Stimulated activated CD8-positive, alpha-beta memory T cell treated with anti-CD3 and anti-CD28 coated beads, Interleukin-15, amount 100 ng/mL, for 4 hours (primary cell): ENCODE measurements at places on chromosomes 12 and 14.

GRCh38 chr12:132351751-132352495, 22.5 kb upstream of the GALNT9 start:
- DNase-seq = no peak

DNA sequence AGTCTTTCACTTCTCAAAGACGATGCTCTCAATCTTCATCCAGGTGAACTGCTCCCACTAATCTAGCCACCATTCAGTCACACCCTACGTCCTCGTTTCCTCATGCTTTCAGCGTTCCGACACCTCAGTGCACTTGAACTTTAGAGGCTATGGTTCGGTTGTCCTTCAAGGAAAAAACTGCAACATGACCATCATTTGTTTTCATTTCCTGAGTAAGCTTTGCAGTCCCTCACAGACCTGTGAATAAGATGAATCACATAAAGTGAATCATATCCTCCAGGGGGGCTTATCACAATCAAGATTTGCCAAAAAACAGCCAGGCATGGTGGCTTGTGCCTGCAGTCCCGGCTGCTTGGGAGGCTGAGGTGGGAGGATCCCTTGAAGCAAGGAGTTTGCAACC, 80.2 kb downstream of the TMCC3 start:
- no peak for DNase-seq

DNA sequence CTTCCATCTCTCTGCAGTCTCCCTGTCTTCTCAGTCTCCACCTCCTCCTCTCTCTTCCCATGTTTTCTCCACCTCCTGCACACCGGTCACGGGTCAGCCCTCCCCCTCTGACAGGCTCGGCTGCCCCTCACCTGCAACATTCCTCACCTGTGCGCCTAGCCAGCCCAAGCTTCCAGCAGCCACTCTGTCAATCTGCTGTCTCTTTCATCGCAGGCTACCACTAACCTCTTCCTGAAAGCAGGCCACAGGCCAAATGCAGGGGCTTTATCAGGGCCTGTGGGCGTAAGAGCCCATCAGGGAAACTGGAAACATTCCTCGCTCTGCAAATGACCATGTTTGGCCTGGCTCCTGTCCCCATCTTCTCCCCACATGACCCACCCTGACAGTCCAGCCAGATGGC, 34.5 kb downstream of the CMKLR1 start:
- no peak for DNase-seq

- DNase-seq = no peak
Measured at GRCh38 chr14:70283156-70283555, 76.3 kb downstream of the COX16 start.

DNA sequence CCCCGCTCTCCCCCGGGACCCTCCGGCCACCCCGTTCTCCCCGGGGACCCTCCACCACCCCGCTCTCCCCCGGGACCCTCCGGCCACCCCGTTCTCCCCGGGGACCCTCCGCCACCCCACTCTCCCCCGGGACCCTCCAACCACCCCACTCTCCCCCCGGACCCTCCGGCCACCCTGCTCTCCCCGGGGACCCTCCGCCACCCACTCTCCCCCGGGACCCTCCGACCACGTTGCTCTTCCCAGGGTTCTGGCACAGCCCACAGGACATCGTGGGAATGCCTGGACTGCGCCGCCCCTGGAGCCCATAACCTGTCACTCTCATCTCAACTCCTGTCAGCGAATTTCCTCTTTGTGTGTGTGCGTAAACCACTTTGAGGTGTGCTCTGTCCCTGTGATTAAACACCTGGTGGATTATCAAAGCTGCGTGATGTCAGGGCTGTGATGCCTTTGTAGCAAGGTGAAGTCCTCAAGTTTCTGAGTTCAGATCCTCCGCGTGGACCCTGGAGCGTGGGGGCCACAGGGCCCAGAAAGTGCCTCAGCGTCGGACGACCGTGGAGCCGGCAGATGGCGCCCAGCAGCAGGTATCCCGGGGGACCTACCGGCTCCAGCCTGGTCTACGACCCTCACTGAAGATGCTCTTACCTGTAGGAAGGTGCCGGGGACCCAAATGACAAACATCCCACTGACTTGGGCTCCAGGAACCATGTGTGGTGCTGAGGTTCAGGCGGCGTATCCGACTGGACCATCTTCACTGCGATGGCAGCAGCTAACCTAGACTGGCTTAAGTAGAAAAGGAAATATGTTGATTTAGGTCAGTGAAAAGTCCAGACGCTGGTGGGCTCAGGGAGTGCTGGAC, 63.2 kb upstream of the GALNT9 start:
- no peak for DNase-seq

DNA sequence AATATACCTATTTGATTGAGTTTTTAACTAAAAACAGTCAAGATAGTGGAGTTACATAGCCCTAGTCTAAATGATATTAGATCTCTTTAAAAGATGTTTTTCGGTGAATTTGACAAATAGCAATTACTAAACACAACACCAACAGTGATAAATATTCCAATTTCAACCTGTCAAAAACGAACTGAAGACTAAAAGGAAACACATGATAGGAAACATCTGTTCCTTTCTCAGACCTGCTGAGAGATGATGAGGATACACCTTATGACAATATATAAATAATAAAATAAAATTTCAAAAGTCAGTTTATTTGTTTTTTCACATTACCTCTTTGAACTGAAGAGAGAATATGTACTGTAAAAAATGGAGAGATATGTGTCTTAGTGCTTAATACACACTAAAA, 232.7 kb downstream of the RASSF9 start:
- no peak for DNase-seq

DNA sequence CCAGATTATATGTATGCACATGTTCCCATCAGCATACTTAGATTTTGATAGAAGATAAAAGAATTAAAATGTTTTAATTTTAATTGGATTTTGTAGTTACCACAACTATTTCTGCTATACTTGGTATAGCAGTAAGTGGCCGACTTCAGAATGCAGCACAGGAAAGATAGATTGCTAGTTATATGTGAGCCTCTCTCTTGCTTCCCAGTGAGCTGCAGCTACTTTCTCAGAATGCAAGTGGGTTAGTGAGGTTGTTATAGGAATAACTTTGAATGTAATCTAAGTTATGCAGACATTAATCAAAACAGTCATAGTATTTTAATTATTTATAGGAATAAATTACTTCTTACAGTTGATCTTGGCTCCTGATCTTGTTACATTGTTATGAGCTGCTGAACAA, 240.6 kb downstream of the RAD51B start:
- DNase-seq = no peak

DNA sequence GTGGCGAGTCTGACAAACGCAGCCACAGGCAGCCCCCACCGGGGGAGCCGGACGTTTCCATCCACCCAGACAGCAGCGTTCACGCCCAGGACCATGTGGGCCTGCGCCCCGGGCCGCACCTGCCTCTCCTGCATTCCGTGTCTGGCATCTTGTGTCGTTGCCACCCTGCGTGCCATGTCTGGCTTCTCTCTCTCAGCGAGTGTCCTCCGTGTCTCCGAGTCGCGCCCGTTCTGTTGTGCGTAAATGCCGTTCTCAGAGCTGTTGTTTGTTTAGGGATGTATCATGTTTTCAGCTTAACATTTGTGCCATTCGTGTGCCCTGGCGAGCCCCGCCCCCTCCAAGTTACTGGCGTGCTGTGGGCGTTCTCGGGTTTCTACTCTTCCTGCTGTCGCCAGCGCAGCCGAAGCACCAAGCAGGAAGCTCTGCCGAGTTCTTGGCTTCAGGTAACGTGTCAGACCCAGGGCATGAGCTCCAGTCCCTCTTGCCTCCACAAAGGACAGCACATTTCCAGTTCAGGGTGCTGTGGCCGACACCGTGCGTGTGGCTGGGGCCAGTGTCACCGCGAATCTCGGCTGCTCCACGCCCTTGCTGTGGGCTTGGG, 34.6 kb downstream of the NOC4L start:
- DNase-seq = no peak

DNA sequence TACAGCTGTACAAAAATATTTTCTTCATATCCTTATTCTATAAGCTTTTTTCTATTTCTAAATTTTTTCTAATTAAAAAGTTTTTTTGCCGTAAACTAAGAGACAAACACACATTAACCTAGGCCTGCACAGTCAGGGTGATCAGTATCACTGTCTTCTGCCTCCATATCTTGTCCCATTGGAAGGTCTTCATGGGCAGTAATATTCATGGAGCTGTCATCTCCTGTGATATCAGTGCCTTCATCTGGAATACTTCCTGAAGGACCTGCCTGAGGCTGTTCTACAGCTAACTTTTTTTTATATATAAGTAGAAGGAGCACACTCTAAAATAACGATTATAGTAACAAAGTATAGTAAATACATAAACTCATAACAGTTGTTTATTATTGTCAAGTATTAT, 17.8 kb downstream of the USP15 start:
- DNase-seq = no peak

- no peak for DNase-seq
Measured at GRCh38 chr12:19129122-19129485, 429 bp upstream of the PLEKHA5 start.

GRCh38 chr12:14846042-14846587, 2.8 kb upstream of the ART4 start:
- DNase-seq = no peak

GRCh38 chr14:32258336-32258993, 55.4 kb upstream of the RNU6-8 start:
- no peak for DNase-seq

- no peak for DNase-seq
Measured at GRCh38 chr12:111785651-111786050, 18.9 kb downstream of the ALDH2 start.

DNA sequence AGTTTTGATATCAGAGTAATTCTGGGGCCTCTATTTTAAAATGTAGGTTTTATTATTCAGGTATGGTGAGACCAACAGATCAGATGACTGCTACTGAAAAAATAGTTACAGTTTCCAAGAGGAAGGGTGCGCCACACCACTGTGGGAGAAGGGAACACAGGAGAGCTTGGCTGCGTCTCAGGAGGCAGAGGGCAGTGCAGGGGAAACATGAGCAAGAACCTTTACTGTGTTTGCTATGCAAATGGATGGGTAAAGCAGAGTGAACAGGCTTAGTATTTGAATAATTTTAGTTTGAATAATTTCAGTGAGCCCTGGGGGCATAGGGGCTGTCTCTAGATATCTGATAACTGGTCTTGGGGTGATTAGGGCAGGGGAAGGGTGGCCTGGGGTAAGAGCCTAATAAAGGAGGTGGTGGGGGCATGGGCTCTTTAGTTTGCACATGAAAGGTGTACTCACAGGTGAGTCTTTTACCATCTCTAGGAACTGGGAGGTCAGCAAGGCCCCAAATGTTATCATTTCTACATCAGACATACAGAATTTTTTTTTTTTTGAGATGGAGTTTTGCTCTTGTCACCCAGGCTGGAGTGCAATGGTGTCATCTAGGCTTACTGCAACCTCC, 196.8 kb upstream of the NEDD1 start:
- no peak for DNase-seq

- DNase-seq = no peak
Measured at GRCh38 chr14:99966037-99966835, 99.0 kb upstream of the EVL start.

GRCh38 chr12:121823101-121823726, 19.4 kb downstream of the SETD1B start:
- DNase-seq = no peak

DNA sequence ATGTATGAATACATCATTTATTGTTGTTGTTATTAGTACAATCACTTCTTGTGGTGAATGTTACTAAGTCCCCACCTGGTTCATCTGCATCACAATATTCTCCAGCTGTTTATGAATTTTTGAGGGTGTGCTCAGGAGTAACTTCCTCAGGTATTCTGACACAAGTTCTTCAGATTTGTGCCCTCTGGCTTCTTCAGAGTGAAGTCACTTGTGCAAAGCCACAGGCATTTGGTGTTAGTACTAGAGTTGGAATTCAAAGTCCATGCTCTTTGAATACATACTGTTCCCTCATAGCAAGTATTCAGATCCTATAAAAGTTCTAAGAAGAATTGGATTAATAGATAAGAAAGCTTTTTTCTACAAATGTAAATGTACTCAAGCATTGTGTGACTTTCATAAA, 150.3 kb upstream of the AVPR1A start:
- DNase-seq = no peak

GRCh38 chr14:73743431-73743931, 29.3 kb upstream of the PNMA1 start:
- DNase-seq = no peak

- DNase-seq = peak; percentile 31
Measured at GRCh38 chr12:57845478-57846284, 848 bp downstream of the CTDSP2 start.

- DNase-seq = no peak
Measured at GRCh38 chr12:108193493-108193892, 64.4 kb downstream of the WSCD2 start.

GRCh38 chr12:77645966-77646598, 184.6 kb upstream of the NAV3 start:
- DNase-seq = no peak

DNA sequence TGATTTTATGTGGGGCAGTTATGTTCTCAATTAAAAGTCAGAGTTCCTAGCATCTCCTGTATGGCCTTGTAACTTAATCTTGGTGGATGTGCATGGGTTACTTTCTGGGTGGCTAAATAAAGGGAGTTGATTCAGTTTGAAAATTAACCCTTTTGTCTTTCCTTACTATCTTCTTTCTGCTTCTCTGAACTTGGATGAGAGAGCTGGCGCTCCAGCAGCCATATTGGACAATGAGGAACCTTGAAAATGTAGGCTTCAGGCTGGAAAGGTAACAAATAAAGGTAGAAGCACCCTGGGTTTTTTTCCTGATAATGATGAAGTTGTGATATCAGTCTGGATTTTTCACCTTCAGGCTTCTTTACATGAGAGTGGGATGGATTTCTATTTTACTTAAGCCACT, 714.1 kb upstream of the TMEM132C start:
- no peak for DNase-seq

- DNase-seq = no peak
Measured at GRCh38 chr14:62776300-62776699, 269.0 kb downstream of the KCNH5 start.

DNA sequence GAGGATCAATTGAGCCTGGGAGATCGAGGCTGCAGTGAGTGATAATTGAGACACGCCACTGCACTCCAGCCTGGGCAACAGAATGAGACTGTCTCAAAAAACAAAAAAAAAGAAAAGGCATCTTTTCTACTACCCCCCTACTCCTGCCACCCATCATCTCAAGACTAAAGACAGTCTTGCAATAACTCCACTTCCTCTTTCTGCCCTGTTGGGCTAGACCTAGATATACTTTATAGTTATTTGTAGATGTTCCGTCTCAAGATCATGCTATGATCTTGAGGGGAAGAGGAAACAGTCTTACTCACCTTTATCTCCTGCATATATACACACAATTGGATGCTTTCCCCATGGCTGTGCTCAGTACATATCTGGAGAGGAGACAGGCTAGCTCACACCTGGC, 12.1 kb upstream of the ESPL1 start:
- no peak for DNase-seq

DNA sequence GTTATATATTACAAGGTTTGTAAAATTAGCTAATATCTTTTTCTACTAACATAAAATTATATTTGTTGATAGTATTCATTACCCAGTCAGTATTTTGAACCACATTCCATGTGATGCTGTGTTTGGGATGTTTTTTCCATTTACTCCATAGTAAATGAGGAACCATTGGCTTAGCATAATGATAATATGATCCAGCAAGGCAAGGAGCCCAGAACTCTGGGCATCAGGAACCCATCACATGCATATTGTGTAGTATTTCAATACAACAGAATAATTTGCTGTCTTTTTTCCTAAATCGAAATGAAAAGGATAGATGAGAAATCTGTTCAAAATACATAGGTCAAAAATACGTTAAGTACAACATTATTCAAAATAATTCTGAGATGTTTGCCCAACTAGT, 48.7 kb upstream of the GARIN2 start:
- no peak for DNase-seq

GRCh38 chr12:83468988-83469908, 782.5 kb downstream of the TMTC2 start:
- no peak for DNase-seq

- no peak for DNase-seq
Measured at GRCh38 chr12:9049520-9050133, 60.3 kb downstream of the KLRG1 start.
